ENCODE measurements at places on chromosomes 7 and 10.
A peak's percentile ranks its signal among the peaks of the same experiment; 100 is the strongest.

GRCh38 chr7:158863611-158864506, 7.5 kb downstream of the DYNC2I1 start:
- DNase-seq, result peak; percentile 71

DNA sequence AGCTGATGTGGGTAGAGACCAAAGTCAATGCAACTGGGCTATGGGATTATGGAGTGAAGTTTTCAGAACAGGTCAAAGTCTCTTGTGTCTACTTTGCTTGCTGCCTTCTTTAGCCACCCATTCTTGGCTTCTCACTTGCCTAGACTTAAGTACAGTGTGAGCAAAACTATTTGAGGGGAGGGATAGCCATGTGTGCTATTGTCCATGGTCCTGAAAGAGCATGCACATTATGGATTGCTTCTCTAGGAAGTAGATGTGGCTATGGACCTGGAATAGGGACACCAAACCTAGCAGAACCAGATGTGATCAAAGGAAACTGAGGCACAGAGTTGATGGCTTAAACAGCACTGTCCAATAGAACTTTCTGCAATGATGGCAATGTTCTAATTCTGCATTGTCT, 81.9 kb upstream of the ZNF800 start:
- no peak for DNase-seq

DNA sequence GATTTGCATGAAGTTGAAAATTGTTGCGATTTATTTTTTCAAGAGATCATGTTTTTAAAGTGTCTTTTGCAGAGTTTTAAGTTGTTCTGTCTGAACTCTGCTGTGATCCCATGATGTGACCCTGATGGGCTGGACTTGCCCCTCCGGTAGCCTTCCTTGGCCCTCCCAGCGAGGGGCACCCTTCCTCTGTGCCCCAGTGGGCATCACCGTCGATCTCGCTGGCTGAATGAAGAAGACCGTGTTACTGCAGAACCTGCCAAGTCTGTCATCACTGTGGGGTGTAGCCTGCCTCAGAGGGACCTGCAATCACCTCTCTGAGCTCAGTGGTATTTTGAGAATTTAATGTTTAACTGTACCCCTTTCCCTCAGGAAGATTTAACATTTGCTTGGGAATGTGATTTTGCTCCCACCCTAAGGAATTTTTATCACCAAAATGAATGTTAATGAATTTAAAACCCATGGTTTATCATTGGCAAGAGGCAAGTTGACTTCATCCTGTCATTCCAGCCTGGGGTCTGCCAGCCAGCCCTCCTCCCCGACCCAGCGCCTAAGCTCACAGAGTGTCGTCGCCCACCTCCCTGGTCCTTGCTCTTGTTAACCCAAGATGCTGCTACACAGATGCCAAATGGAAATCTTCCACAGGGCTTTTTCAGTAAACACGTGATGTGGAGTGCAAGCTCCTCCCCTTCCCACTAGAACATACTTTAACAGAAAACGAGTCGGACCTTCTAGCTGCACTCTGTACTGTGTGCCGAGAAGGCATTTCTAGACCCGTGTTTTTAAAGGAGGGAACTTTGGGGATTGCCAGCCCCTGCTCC, 115.4 kb downstream of the NT5C2 start:
- no peak for DNase-seq

DNA sequence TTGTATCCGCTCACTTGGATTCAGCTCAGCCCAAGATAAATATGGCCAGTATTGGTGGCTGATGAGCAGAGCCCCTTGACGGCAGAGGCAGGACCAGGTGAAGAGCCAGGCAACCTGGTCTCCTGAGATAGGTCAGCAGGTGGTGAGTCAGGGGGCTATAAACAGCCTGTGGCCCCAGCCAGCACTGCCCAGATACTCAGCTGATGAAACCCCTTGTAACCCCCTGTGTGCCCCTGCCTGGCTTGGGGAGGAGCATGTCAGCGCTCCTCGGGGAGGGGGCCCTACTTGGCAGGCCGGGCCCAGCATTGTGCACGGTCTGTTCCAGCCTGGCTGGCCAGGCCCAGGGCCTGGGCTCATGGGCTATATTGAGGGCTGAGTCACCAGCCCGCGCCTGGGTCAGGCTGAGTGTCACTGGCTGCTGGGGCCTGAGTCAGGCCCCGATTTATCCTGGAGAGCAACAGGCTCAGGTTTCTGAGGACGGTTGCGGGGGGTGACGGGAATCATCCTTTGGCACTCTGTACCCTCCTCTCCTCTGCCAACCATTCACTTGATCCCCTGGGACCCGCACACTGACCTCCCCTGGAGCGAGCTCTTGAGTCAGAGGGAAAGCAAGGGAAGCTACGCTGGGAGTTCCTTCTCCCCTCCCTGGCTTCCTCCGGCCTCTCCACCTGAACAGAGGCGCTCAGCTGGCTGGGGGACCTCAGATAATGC, 2.8 kb upstream of the FLNC start:
- DNase-seq, result no peak

DNA sequence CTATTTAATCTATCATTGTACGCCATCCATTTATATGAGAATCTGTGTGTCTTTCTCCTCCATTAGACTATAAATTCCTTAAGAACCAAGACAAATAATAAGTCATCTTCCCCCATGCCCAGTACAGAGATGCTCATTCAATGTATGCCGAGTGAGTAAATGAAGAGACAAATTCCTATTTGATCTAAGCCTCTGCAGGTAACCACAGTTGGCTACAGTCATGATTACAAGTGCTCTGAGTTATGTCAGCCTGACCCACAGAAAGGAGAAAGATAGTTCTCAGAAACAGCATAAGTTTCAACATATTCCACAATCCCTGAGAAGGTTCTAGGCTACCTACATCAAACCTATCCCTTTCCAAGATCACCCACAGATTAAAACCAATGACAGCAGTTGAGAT, 46.1 kb downstream of the MPP7 start:
- DNase-seq, result no peak

GRCh38 chr10:109450702-109451101, 472.6 kb downstream of the XPNPEP1 start:
- no peak for DNase-seq

DNA sequence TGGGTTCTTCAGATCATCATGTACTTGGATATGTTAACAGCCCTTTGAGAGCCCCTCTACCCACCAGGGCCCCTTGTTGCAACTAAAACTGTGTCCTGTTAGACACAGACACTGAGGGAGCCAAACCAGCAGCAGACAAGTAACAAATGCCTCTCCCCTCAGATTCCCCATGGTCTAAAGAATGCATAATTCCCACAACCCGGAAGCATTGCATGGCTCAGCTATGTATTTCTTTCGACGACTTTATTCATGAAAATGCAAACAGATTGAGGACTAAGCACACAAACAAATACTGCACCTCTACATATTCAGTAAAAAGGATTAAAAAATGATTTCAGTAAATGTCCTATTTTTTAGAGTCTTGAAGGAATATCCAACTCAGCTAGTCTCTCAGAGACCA, 70.1 kb upstream of the HECW1 start:
- DNase-seq, result no peak

DNA sequence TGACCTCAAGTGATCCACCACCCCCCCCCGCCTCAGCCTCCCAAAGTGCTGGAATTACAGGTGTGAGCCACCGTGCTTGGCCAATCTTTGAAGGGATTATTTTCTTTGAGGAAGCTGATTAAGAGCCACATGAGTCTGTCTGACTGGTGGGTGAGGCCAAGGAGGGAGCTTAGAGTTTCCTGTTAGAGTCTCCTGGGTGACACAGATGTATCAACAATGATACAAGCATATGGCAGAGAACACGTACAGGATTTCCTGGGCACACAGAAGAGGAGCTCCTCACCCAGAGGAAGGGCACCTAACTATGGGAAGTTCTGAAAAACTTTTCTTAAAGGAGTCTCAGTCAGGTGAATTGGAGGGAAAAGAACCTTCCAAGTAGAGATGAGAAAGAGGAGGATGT, 69.4 kb downstream of the GOLGA7B start:
- no peak for DNase-seq

DNA sequence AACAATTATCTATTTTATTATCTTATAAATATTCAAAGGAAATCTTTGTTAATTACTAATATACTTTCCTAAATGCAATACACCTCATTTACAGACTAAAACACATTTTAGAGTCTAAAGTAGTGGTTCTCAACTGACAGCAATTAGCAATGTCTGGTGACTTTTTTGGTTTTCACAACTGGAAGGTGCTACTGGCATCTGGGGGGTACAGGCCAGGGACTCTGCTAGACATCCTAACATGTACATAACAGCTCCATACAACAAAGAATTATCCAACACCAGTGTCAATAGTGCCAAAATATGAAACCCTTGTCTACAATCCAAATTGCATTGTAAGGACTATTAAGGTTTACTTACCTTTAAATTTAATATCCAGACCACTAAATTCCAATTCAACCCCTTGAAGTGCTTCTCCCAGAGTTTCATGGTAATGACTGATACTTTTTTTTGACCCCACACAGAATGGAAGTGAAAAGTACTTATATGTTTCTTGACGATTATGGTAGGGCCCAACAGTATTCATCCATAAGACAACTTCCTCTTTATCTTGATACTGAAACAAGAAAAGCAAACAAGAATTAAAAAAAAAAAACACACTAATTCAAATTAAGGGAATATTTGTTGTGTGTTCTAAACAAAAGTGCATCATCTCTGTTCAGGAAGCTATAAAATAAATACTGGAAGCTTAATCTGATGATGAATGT, 10.4 kb downstream of the TM9SF3 start:
- DNase-seq, result no peak

DNA sequence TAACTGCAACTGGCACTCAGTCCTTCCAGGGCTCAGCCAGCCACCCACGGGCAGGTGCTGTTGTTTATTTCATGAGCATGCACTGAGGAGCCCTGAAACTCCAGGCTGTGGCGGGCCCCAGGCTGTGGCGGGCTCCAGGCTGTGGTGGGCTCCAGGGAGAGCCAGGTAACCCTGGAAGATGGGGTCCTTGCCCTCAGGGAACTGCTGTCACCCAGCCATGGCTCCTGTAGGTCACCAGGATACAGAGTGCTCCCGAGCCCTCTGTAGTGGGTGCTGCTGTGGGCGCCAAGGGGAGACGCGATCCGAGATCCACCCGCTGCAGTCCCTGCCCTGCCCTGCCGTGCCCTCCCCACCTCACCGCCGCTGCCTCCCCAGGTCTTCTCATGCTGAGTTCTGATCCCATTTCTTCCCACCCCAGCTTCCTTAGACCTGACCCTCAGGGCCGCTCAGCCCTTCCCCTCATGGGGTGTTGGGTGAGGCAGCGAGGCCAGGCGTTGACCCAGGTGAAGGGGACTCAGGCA, 29.6 kb downstream of the LRRC27 start:
- no peak for DNase-seq

GRCh38 chr10:12194752-12195271, 879 bp downstream of the NUDT5 start:
- DNase-seq, result peak; percentile 34

DNA sequence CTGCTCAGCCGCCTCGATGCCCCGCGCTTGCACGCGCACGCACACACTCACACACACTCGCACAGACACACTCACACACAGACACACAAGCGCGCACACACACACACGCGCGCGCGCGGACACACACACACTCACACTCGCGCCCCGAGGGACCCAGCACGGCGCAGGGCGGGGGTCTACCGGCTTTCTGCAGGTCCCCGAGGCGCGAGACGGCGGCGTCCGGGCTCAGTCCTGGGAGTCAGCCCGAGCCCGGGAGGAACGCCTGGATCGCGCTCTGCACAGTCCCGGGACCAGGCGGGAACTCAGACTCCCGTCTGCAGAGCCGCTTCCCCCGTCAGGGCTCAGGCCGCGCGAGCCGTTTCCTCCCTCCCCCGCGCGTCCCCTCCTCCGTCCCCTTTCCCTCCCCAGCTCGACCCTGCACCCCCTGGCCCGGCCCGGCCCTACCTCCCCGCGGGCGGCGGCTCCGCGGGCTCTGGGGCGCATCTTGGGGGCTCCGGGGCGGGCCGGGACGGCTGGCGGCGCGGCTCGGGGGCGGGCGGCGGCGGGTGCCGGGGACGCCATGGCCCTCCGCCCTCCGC, 464 bp downstream of the DENND2A start:
- DNase-seq, result no peak

DNA sequence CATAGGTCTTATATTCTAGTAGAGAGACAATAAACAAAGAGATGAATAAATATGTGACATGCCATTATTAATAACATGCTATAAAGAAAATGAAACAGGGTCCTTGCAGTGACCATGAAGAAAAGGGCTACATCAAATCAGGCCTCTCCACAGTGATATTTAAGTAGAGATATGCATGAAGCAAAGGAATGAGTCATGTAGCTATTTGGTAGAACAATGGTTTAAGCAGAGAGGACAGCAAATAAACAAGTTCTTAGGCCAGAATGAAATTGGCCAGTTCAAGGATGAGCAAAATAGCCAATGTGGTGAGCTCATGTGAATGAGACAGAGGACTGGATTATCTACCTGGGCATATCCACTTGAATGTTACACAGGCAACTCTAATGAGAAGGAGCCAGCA, 172.2 kb upstream of the FERD3L start:
- no peak for DNase-seq

GRCh38 chr7:10584886-10585285, 388.8 kb upstream of the PHF14 start:
- no peak for DNase-seq

- DNase-seq, result no peak
Observed at GRCh38 chr10:54585572-54585971, 215.5 kb downstream of the PCDH15 start.

DNA sequence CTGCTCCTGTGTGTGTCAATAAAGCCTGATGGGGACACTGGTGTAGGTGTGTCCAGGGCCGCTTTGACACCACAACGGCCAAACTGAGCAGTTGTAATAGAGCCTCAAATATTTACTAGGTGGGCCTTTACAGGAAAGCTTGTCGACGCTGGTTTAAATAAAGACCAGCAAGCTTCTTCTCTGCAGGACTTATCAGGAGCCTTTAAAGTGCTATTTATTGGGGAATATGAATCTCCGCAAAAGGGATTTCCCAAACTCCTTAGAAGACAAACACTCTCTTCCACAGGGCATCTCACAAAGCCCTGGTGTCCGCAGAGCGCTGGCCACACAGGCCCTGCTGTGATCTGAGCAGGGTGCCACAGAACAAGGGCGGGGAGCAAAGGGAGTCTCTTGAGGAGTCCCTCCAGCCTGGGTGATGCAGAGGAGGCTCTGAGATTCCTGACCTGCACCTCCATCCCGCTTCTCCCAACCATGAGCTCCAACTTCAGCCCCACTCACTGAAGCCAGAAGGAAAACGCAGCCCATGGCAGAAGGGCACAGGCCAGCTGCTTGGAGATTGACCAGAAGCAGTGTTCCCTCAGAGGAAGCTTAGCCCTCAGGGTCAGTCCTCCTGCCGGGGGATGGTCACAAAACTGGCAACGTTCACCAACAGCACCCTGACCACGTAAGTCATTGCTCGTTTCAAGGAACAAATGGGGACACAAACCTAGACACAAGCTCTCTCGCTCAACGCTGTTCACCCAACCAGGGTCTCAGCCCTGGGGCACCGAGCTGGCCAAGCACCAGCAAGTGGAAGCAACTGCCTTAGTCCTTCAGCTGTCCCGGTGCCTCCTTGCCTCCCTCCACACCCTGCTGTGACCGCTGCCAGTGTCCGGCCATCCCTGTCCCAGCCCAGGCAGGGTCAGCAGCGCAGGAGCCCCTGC, 129.5 kb downstream of the OAT start:
- DNase-seq, result no peak

- no peak for DNase-seq
Observed at GRCh38 chr10:104456802-104457542, 103.3 kb downstream of the CFAP58 start.

All from activated naive CD8-positive, alpha-beta T cell treated with anti-CD3 and anti-CD28 coated beads, Interleukin-2, amount 50 U/mL, for 24 hours (primary cell).